ENCODE measurements at places on chromosomes 1 and 21. TPM values are rescaled to one million over a fixed set of nuclear protein-coding genes. Genes with fewer than 3 reads are reported as not detected.

ANKRD34A gene
- polyA plus RNA-seq: 0.83 TPM

FCRL2 gene
- polyA plus RNA-seq: not detected

ARMH1 gene
- polyA plus RNA-seq: 2.7 TPM

GBP5 gene
- polyA plus RNA-seq: not detected

CRYZ gene
- polyA plus RNA-seq: 78.5 TPM

DNA sequence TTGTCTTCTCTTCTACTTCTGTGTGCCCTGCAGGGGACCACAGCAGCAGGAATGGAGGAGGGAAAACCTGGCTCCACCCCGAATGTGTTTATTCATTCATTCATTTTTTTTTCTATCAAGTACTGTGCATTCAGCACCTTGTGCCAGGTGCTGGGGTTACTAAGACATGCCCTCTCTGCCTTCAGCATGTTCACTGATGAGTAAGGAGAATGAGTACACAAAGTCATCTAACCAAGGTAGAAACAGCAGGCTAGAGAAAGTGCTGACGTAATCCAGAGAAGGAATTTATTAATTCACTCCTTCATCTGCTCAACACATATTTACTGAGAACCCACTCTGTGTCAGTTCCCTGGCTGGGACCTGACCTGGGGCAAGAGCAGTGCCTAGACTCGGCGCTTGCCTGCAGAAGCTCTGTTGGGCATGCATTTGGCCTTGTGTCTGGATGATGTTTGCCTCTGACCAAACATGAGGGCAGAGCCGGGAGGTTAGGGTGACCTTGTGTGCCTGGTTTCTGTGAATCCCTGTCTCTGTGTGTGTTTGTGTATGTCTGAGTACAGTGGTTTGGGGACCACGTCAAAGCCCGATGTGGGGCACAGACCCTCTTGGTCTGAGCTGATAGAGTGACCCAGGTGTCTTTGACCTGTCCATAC is 3.3 kb upstream of the MYOG start:
- no peak for DNase-seq

DNA sequence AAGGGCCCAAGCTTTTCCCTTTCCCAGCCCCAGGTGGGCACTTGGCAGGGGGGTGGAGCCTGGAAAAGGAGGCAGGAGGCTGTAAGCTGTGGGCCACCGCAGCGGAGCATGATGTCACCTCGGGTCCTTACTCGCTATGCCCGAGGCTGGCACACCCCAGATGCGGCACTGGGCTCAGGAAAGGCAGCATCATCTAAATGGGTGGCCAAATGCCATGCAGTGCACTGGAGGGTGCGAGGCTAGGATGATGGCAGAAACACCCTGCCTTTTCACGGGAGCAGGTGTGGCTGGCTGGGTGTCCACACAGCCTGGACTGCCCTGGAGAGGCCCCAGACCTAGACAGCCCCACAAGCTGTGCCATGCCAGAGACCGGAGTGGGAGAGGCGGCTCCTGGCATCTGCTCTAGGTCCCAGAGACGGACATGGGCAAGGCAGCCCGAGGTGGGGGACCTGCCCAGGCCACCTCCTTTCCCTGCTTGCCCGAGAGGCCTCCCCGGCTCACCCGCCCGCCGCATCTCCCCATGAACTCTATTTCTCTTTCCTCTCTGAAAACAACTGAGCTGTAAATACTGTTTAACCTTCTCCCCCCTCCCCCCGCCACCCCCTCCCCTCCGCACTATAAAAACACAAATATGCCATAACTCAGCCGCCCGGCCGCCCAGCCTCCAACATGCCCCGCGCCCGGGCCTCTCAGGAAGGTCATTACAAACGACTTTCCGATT is 124.7 kb downstream of the CASZ1 start:
- DNase-seq: no peak

DNA sequence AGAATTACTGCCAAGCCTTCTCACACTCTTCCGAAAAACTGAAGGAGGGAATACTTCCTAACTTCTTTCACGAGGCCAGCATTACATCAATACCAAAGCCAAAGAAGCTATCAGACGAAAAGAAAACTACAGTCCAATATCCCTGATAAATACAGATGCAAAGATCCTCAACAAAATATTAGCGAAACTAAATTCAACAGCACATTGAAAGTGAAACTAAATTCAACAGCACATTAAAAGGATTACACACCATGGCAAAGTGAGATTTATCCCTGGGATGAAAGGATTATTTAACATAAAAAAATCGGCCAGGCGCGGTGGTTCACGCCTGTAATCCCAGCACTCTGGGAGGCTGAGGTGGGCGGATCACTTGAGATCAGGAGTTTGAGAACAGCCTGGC is 176.8 kb downstream of the FAF1 start:
- no peak for DNase-seq

GRCh38 chr1:9889411-9889810 is 20.7 kb downstream of the CTNNBIP1 start:
- no peak for DNase-seq

DNA sequence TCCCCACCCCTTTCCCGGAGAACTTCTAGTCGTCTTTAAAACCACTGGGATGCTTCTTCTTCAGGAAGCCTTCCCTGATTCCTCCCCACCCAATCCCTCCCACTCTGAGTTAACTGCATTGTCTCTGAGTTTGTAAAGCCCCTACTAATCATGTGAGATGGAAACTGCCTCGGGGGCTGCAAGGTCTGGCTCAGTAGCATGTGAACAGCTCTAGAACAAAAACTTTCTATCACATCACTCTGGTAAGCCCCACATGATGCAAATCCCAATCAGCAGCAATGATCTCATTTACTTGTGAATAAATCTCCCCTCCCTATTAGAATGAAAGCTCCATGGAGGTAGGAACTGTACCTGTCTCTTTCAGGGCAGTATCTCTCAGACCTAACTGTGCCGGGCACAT is 141.0 kb upstream of the JUN start:
- no peak for DNase-seq

GRCh38 chr1:223667484-223668182 is 2.1 kb upstream of the CAPN8 start:
- DNase-seq: no peak

DNA sequence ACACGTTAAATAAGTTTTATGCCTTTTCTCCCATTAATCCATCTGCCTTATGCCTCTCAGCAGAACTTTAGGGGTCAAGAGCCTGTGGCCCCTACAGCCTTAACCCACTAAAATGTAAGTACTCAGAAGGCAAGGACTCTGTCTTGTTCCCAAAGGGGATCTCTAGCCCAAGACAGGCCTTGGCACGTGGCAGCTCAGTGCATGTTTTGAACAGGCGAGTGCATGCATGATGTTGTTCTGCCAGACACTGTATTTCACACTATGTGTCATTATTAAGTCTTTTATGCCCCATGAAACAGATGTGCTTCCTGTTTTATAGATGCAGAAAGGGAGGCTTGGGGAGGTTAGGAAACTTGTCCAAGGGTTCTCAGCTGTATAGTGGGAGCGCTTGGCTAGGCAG is 102.8 kb downstream of the ETS2 start:
- no peak for DNase-seq

- no peak for DNase-seq
Observed at GRCh38 chr1:51936531-51936930, 54.0 kb downstream of the RAB3B start.

DNA sequence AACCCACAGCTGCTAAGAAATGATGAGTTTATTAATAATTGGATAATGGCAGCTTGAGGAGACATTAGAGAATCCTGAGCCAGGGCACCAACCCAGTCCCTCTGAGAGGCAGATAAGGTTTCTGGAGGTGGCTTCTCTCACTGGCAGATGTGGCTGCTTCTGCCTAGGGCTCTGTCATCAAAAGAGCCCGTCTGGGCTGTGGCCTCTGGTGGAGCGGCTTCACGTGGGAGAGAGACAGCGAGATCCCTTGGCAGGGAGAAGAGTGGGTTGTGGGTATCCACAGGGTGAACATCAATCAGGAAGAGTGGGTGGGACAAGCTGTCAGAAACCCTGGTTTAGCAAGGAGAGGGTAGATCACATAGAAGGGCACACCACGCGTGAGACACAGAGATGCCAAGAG is 30.0 kb downstream of the VWA5B1 start:
- DNase-seq: no peak

DNA sequence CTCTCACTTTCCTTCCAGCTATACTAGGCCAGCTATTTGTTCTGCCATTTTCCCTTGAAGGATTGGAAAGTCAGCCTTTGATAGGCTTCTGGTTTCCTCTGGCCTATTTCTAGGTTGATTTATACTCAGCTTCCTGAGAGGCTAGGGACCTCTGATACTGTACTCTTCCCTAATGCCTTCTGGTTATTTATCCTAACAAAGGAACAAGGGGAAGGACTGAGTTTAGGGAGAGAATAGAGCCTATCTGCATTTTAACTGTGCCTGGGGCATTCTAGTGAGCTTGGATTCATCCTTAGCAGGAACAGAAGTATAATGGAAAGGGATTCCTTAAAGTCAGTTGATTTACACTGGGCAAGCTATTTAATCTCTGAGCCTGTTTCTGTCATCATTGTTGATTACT is 11.8 kb upstream of the TMEM39B start:
- no peak for DNase-seq

DNA sequence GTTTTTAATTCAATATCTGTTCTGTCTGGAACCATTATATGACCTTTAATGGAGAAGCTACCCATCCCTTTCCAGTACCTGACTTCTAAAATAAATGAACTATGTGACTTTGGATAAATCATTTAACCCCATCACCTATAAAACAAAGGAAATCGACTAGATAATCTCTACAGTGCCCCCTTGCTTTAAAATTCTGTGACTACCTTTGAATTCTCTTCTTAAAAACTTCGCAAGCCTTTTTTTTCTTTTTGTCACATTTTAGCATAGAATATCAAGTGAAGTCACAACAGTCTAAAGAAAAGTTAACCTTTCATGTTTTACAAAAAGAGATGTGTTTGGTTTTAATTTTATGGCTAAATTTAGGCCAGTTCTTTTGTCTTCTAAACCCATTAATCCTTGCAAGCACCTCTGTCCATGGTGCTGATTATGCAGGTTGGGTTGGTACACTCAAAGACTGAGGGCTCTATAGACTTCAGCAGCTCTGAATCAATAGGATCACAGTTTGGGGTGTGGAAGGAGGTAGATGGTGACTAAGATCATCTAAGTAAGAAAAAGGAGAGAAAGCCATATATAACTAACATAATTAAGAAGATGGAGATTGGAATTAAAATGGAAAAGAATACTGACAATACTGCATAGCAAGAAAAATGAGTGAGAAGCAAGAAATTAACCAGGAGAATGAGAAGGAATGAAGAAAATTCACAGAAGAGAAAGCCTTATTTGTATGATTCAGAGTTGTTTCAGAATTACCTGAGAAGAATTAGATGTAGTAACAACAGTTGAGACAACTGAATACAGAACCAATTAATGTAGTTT is 59.2 kb downstream of the TBX15 start:
- no peak for DNase-seq

- DNase-seq: peak; percentile 60
Observed at GRCh38 chr1:35111106-35111505, 31.9 kb downstream of the ZMYM1 start.

DNA sequence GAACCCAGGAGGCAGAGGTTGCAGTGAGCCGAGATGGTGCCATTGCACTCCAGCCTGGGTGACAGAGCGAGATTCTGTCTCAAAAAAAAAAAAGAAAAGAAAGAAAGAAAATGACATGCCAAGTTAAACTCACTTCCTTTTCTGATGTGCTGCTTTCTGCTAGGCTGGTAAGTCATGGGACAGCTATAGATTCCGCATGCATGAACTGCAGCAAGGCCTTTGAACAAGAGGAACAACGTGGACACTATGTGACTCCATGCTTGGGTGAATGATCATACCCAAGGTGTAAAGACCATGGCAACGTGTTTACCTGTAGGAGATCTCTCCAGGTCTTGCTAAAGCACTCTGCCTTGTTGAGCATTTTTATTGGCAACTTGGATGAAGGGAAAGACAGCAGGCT is 10.3 kb upstream of the TTF2 start:
- DNase-seq: no peak

DNA sequence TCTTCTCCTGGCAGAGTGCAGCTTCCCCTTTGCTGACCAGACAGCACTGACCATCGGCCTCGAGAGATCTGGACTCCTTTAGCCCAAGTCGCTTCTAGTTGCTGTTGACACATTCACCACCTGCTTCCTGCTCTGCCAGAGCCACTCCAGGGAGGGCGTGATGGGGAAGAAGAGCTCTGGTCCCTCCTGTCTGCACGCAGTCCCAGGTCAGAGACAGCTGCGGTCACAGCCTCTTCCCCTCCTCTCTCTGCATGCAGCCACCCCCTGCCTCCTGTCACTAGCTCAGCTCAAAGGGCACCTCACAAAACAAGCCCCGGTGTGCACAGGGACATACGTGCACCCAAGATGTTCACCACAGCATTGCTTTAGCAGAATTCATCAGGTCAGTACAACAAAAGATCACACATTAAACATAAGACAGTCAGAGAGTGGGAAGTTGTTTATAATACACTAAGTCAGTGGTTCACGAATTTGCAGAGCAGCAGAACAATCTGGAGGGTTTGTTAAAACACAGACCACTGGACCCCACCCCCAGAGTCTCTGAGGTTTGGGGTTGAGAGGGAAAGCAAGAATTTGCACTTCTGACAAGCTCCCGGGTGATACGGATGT is 132.9 kb downstream of the SYF2 start:
- no peak for DNase-seq

GRCh38 chr21:46084709-46085108 is 13.2 kb upstream of the COL6A2 start:
- no peak for DNase-seq

DNA sequence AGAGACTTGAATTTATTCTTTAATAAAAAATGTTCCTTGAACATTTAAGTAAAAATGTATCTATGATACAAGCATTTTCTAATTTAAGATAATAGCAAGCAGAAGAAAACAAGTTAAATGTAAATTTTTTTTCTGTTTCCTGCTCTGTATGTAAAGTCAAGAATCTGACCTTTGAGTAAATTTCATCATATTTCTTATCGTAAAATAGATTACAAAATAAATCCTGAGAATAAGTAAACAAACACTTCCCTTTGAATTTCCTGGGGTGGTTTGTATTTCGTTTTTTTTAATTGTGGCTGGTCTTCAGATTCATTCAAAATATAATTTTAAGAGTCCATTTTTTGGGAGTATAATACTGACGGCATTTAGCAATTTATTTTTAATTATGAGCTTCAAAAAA is 77.6 kb downstream of the POU2F1 start:
- DNase-seq: no peak

DNA sequence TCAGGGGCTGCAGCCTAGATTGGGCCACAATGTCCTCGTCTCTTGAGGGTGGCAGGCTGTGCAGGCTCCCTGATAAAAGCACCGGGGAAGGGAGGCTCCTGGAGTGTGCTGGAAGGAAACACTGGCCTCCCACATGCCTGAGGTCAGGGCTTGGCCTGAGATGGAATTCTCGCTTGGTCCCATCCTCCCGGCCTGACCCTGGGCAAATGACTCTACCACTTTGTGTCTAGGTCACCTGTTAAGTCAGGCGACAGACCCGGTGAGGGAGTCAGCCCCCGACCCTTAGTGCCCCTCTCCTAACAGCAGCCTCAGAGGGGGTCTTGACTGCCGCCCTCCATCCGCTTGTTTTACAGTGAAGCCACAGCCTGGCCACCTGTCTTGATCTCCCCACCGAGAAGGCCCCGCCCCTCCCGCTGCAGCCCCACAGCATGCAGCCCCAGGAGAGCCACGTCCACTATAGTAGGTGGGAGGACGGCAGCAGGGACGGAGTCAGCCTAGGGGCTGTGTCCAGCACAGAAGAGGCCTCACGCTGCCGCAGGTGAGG is 2.5 kb downstream of the SMIM1 start:
- no peak for DNase-seq

GRCh38 chr1:177124577-177125278 is 39.8 kb downstream of the ASTN1 start:
- no peak for DNase-seq

Data from AG04450 (cell line).